ENCODE measurements at places on chromosomes 2 and 18.

GRCh38 chr2:53091183-53091582, 676.4 kb upstream of the CHAC2 start:
- no peak for DNase-seq

- DNase-seq: no peak
These were observed 18.4 kb upstream of the SPRED2 start for GRCh38 chr2:65450810-65451209.

GRCh38 chr2:219251656-219252055, 1.4 kb upstream of the TUBA4B start:
- DNase-seq: no peak

DNA sequence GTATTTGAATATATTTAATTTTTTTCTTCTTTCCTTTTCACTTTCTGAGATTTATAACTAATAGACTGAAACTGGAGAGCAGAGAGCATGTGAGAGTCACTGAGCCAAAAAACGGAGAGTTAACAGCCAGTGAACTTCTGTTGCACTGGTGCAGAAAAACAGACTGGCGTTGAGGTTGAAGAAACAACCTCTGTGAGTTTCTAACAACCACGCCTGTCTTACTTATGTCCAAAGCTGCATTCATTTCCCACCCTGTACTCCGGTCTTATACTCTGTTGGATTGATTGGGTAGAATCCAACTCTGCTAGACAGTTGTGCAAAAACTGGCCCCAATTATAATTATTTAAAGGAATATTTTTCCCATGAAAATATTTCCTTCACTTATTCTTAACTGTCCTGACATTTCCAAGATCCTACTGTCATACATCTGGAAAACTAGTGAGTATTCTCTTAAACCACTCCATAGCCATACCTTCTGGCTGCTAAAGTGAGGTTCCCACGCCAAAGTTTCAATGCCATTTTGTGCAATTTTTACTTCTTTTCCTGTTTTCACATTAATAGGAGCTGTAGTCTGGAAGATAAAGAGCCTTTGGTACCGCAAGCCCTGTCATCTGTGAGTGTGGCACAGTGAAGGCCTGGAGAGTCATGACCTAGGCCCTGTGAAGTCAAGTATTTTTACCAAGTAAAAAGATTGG, 9.4 kb downstream of the CYP1B1 start:
- no peak for DNase-seq

GRCh38 chr18:11108947-11109346, 40.4 kb downstream of the PIEZO2 start:
- DNase-seq: no peak

DNA sequence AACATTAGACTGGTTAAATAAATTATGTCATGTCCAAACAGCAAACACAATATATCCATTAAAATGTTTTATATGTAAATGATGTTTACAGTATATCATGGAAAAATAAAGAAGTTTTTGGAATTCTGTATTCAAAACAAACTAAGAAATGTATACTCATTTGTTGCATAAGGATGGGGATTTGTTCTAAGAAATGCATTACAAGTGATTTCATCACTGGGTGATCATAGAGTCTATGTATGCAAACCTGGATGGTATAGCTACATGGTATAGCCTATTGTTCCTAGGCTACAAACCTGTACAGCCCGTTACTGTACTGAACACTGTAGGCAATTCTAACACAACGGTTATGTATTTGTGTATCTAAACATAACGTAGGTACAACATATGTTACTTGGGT, 35.1 kb downstream of the ARL5A start:
- no peak for DNase-seq
